ENCODE measurements at places on chromosomes 5 and 9.

GRCh38 chr5:53360811-53361210 is 119.6 kb upstream of the FST start:
- DNase-seq, result peak; percentile 87

DNA sequence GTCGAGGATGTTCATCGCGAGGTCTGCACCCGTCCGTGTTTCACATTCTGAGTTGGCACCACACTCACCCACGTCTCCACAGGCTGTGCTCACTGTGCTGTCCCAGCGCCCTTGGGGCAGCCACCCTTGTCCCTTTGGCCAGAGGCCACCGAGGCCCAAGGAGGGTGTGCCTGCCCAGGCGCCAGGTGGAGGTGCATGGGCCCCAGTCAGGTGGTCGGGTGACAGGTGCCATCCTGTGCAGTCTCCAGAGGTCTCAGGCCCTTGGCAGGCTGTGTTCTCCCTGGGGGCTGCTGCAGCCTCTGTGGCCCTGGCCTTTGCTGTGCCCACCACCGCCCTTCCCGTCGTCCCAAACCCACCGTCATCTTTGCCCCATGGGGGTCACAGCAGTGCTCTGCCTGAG is 12.4 kb downstream of the MAN1B1 start:
- no peak for DNase-seq

GRCh38 chr9:136520053-136520540 is 25.8 kb downstream of the NOTCH1 start:
- DNase-seq, result no peak

DNA sequence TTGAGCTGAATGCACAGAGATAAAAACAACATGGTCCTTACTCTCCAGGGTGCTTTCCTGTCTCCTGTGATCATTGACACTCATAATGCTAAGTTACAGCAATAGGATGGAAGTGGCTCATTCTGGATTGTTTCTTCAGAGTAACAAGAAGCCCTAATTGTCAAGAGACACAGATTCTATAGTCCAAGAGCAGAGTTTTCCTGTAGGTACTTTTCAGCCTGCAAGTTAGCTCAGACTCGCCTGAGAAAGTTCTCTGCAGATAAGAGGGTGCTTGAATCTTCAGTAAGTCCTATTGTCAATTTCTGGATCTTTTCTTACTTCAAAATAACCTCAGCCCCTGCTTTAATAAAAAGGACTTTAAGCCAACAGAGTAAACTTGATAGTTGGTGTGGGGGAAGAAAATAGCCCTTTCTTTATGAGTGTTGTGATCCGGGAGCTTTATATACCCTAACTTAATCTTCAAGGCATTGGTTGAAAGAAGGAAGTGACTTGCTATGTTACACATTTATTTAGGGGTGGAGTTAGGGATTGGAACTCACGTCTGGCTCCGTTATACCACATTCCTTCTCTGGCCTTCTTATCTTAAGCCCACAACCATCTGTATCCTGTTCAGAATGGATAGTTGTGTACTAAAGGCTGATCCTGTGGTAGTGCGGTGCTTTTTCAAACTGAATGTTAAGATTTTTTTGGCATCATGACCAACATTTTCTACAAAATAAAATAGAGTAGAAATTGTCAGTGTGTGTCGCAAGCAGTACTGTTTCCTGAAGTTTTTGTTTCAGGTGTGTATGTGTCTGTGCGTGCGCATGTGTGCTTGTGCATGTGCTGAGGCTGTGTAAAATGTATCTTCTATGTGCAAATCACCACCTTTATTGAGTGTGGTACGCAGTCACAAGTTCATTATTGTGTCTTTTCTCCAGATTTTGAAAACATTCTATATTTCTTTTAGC is 173.9 kb downstream of the WDR70 start:
- no peak for DNase-seq

DNA sequence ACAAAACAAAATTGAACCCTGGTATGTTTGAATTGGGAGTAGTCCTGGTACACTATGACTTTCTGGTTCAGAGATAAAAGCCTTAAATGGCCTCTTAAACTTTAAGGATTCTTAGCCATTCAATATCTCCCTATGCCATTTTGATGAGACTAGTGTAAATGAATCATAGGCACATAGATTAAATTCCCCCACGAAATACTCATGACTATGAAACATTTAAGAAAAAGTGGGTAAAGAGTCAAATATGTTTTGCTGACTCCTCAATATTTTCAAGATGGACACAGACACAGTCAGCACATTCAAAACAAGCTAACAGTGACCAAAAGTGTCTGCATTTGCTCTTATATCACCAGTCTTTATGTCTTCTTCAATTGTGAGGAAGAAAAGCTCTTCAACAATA is 278.3 kb downstream of the PDE4D start:
- peak; percentile 3 for DNase-seq
